ENCODE measurements at places on chromosomes 6 and 20.

- DNase-seq: no peak
Observed at GRCh38 chr6:154930451-154930851, 64.7 kb upstream of the TIAM2 start.

GRCh38 chr6:80742481-80742880 lies 636.0 kb downstream of the BCKDHB start:
- DNase-seq: no peak

DNA sequence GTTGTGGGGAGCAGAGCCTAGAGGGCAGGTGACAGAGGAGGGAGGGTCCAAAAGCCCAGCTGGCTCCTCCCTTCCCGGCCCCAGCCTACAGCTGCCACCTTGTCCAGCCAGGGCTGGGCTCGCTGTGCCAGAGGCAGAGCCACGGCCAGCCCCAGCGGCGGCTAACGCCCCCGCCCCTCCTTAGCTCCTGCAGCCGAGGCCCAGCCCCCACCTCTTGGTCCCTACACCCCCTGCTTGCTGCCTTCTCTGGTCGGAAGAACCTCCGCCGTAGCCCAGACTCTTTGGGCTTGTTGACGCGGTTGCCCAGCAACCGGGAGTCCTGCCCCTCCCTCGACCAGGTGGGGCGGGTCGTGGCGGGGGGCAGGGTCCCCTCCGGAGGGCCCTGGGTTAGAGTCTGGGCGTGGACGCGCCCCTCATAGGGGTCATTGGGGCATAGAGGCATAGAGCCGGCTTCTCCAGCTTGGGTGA lies 521 bp upstream of the LKAAEAR1 start:
- no peak for DNase-seq

DNA sequence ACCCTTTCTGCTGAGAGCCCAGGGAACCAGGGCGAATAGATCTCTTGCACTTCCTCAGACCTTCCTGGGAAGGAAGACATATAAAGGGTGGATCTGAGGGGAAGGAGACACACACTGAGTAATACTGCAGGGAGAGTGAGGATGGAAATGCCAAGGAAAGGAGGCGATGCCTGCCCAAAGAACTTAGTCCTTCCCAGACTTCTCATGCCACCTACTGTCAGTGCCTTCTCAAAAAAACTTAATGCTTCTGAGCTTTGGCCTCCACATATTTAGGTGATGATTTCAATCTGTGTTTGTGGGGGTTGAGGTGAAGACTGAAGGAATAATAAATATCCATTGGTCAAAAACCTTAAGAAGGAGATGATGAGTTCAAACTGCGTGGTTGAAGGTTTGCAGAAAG lies 9.7 kb downstream of the BTN3A1 start:
- DNase-seq: no peak

- DNase-seq: no peak
Observed at GRCh38 chr6:9159051-9159450, 723.7 kb upstream of the SLC35B3 start.

GRCh38 chr6:166763606-166764472 lies 136.8 kb upstream of the RPS6KA2 start:
- no peak for DNase-seq

- DNase-seq: no peak
Observed at GRCh38 chr6:39897698-39898097, 36.6 kb downstream of the MOCS1 start.

- DNase-seq: no peak
Observed at GRCh38 chr6:163952005-163952404, 537.5 kb downstream of the QKI start.

- DNase-seq: no peak
Observed at GRCh38 chr6:147105786-147106185, 98.4 kb upstream of the STXBP5 start.

- DNase-seq: no peak
Observed at GRCh38 chr20:53918949-53919361, 151.4 kb downstream of the BCAS1 start.

- DNase-seq: no peak
Observed at GRCh38 chr6:169986171-169986847, 234.9 kb downstream of the ERMARD start.

GRCh38 chr6:45787384-45787783 lies 228.3 kb downstream of the CLIC5 start:
- DNase-seq: no peak

DNA sequence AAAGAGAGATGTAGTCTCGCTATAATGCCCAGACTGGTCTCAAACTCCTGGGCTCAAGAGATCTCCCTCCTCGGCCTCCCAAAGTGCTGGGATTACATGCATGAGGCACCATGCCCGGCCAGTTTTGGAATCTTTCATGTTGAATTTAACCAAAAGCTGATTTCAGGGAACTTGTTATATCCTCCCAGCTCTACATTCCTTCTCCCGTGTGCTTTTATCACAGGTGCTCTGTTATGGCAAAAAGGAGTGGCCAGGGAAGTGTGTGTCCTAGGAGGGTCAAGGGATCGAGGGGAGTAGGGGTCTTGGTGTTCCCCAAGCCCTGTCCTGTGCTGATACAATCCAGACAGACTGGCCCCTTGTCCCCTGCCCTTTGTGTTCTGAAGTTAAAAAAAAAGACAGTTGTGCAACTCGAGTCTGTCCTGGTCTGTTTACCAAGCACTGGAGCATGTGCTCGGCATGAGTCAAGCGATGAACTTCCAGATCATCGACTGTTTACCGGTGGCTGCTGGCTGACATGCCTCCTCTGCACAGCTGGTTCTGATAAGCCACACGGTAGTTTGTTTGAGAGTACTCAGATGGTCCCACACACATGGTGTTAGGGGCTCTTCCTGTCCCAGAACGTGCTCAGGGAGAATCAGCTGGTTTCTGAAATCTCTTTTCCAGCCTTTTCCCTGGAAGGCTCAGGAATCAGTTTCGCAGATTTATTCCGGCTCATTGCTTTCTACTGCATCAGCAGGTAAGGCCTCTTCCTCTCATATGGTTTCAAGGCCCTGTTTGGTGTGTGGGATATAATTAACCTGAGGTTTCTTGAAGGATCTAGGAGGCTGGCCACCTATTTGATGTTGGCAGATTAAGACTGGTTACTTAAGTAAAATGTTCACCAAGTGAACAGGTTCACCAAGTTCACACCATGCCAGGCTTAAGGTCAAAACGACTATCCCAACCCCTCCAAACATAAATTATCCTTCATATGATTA lies 52.6 kb upstream of the NAA20 start:
- no peak for DNase-seq

DNA sequence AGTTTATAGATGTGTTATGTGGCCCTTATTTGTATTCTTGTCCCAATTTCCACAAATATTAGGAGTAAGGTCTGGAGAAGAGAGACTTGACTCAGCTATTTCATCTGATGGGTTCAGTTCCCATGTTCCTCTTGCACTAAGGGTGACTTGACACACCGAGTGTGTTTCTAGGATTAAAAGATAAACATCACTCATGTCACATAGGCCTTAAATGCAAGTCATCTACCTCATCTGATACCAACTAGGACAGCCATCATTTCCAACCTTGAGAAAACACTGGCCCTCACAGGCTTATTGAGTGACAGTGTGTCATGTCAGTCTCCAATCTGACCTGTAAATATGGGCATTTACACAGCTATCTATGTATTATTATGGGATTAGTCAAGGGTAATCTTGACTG lies 53.0 kb upstream of the ADGRF5 start:
- DNase-seq: no peak

- no peak for DNase-seq
Observed at GRCh38 chr6:164455835-164456234, 853.6 kb downstream of the C6orf118 start.

DNA sequence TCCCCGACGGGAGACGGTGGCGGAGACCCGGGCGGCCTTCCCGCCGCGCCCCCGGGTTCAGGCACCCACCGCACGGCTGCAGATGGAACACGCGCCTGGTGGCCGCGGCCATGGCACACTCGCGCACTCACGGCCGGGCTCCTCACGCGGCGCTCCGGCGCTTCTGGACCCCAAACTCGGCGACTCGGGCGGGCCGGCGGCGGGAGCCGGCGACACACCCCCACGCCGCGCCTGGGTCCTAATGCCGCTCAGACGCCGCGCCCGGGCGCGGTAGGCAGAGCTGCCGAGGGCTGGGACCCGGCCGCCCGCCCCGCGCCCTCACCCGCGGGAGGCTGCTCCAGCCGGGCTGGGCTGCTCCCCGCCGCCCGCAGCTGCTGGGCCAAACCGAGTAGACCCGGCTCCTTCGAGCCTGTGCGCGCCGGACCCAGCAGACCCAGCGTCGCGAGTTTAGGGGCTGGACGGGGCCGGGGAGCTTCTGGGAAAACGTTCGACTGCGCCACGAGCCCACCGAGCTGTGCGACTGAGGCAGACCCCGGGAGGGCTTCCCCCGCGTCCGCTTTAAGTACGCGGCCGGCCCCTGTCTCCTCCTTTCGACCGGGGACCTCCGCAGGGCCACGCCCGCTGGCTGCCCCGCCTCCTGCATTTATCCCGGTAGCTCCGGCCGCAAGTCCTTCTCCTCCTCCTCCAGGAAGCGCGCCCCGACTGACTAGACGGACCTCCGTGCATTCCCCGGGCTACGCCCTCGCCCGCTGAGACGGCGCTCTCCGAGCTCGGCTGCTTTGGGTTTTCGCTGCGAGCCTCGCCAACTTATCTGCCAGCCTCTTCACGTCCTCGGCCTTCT lies at the start of gene SLC4A11:
TSS of gene SLC4A11 (minus strand) at position 165 of the 841 bp plus-strand sequence. CDS start at position 112, 53 bp downstream.
- peak; percentile 23 for DNase-seq

GRCh38 chr6:142417331-142417750 lies 115.5 kb downstream of the ADGRG6 start:
- DNase-seq: no peak

GRCh38 chr6:3350252-3350796 lies 91.6 kb downstream of the PSMG4 start:
- no peak for DNase-seq

GRCh38 chr20:1619861-1620444 lies at the start of gene SIRPB1:
Gene SIRPB1, minus strand, starts transcription at chr20:1620009. Its CDS starts 65 bp downstream, at chr20:1619944.
- peak; percentile 30 for DNase-seq

DNA sequence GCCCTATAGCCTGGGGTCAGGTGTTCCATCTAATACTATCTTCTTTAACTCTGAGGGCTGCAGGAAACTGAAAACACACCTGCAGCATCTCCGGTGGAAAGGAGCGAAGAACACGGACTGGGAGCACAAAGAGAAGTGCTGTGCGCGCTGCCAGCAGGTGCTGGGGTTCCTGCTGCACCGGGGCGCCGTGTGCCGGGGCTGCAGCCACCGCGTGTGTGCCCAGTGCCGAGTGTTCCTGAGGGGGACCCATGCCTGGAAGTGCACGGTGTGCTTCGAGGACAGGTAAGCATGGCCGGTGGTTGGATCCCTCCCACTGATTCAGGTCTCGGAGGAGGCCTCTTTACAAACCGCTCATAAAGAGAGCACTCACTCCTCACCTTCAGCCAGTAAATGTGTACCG lies 15.5 kb downstream of the SYTL3 start:
- no peak for DNase-seq

DNA sequence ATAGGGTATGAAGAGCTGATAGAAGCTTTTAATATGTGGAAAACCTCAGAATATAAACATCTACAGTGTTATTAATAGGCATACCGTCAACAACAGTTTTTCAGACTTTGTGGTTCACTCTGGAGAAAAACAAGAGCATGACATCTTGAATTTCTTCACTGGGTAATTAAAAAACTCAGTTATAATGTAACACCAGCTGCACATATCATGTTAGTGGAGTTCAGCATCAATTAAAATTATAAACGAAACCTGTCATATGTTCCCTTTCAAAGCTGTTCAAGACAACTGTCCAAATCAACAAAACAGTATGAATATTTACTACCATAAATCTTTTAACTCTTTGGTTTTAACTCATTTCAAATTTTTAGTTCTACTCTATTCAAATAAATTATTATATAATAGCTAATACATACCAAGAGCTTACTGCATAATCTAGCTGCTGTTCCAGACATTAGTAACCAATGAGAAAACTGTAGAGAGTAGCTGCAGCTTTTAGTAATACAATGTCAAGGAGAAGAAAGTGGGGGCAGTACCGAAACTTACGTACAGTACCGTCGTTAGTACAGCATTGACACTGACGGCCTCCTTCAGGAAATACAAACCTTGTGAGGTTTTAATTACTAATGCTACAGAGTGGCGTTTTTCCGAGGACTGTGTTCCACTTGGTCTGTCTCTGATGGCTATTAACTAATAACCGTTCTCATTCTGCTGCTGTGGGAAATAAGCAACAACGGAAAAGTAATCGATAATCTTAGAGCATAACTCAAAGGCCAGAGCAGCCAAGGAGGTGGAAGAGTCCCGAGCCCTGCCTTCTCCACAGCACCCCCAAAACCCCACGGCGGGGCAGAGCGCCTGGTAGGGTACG lies 532 bp upstream of the PM20D2 start:
- peak; percentile 59 for DNase-seq

DNA sequence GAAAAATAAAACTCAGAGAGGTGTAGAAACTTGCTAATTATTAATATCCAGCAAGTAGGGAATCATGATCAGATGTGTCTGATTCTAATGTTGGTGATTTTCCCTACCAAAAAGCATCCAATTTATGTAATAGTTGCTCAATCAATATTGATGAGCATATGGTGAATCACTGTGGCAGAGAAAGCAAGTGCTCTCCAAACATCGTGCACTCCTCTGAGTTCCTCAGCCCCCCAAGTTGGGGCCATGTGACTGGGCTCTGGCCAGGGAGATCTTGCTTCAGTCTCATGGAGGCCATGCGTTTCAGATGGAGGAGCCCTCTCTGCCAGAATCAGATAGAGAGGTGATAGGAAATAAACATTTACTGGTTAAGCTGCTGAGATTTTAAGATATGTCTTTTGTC lies 133.2 kb upstream of the LY86 start:
- no peak for DNase-seq

GRCh38 chr6:125444006-125444923 lies 142.5 kb upstream of the HDDC2 start:
- no peak for DNase-seq

- DNase-seq: no peak
Observed at GRCh38 chr6:78808933-78809332, 58.4 kb upstream of the IRAK1BP1 start.
